ENCODE measurements at places on chromosomes 11 and 22.

DNA sequence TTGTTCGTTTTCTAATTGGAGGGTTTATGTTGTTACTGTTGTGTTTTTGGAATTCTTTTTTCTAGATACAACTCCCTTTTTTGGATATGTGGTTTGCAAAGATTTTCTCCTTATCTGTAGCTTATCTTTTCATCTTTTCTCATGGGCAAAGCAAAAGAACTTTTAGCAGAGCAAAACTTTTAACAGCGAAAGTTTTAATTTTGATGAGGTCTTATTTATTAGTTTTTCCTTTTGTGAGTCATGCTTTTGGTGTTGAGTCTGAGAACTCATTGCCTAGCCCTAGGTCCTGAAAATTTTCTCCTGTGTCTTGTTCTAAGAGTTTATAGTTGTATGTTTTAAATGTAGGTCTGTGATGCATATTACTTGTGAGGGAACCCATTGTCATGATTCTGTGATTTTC, 99.4 kb downstream of the TEAD1 start:
- no peak for DNase-seq

DNA sequence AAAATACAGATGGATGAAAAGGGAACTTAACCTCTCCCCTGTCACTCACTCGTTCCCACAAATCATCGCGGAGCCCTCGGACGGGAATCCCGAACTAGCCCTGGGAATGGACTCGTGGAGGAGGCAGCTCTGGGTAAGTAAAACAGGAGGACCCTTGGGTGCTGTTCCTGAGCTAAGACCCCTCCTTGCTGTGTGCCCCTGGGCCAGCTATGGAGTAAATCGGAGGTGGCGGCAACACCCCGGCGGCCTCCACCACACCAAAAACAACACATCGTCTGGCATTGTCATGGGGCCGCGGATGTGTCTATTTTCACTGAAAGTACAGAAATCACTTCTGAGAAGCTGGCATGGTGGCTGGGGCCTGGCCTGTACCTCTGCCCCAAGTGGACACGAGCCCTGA, 12.1 kb downstream of the CPT1A start:
- DNase-seq: no peak

- DNase-seq: no peak
Measured at GRCh38 chr11:92473736-92474135, 249.1 kb downstream of the FAT3 start.

GRCh38 chr11:111726301-111726713, 39.9 kb downstream of the PPP2R1B start:
- DNase-seq: no peak

GRCh38 chr22:44368611-44369292, 56.0 kb upstream of the SHISAL1 start:
- DNase-seq: no peak
